Activated T-cell treated with anti-CD3 and anti-CD28 coated beads, Interleukin-2, amount 50 U/mL, for 1 hour (primary cell): ENCODE measurements at places on chromosomes 3 and 15.

- DNase-seq: no peak
These were observed 1159.6 kb upstream of the EPHA6 start for GRCh38 chr3:95654570-95655362.

GRCh38 chr3:65856907-65857306, 181.8 kb downstream of the MAGI1 start:
- DNase-seq: no peak

GRCh38 chr3:186305286-186305685, 56.7 kb downstream of the DGKG start:
- DNase-seq: no peak

- DNase-seq: no peak
These were observed 226.8 kb upstream of the ST8SIA2 start for GRCh38 chr15:92166751-92167405.

GRCh38 chr3:58679446-58679845, 12.9 kb upstream of the FAM3D start:
- DNase-seq: no peak

DNA sequence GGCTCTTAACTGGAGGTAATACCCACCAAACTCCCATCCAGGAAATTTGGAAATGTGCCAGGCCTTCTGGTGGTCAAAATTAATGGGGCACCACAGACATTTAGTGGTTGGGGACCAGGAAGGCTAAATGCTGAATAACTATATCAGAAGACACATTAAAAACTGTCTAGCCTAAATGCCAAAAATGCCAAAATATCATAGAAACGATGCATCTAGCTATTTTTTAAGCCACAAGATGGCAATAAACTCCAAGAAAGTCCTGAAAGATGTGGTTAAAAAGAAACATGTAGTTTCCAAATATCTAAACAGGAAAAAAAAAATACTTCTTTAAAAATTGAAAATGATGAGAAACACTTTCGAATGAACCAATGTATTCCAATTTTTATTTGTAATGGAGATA, 19.9 kb downstream of the CCDC14 start:
- no peak for DNase-seq

DNA sequence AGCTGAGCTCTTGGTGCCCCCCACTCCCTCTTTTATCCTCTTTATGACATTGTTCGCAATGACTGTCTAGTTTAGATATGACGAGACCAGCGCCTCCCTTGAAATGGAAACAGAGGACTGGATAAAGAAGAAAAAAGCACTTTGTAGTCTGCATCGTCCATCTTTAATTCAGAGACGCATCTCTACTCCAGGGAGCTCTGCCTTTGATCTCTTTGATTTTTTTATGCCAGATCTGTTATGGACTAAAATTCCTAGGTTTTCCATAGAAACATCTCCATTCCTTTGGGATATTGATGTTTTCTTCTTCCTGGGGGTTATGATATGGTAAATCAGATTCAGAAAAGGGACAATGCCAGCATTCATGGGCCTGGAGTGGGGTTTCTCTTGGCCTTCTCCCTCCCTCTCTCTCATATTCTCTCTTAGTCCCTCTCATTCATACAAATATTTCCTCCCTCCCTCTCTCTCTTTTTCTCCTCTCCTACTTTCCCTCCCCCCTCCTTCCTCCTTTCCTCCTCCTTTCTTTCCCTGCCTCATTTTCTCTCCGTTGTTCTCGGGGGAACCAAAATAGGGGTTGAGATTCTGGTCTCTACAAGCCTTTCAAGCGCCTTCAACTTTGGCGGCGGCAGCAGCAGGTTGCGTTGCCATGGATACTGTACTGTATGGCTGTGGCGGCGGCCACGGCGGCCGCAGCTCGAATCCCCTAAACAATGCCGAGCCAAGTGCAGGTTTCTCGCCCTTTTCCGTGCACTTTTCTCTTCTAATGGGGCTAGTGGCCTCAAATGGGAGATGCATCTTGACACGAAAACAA, 45.5 kb downstream of the ZIC4 start:
- DNase-seq: no peak
